ENCODE measurements at places on chromosomes 5 and 9.

DNA sequence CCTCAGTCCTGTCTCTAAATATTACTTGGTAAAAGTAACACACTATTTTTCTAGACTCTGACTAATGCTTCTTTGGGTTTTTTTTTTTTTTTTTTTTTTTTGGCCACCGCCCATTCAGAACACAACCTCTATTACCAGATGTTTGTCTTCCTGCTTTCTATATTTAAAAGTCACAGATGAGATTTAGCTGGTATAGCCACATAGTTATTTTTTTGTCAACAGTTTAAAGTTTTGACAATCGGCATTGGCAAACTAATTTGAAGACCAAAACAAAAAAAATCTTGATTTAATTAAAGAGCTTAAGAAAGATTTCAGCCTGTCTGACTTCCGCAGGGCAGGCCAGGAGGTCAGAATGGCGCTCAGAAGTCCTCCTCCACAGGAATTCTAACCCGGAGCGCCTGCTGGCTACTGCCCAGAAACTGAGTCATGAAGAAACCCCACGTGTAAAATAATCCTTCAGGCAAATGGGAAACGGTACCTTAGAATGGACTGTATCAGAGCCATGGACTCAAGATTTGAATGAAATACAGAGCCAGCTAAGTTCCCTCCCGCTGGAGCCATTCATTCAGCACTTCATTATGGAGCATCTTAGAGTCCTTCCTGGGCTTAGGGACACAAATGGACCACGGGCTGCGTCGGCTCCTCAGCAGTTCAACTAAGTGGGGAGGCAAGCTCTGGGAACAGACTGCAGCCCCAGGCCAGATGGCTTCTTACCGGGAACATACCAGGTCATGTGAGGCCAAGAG lies 55.6 kb downstream of the PTPDC1 start:
- no peak for DNase-seq

GRCh38 chr5:73654171-73654811 lies 28.3 kb downstream of the ARHGEF28 start:
- no peak for DNase-seq

DNA sequence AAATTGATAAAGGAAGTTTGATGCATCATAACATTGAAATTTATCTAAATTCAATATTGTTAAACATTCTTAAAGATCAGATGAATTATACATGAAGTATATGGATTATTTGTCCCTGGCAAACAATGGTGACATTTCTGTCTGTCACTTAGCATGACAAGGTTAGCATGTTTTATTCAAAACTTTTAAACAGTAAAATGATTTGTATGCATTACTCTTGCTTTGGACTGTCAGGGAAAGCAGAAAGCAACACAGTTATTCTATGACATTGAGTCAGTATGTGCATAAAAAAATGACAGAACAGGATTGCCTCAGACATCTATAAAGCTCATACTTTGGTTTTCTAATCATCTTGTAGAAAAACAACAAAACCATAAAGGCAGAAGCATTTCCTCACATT lies 193.7 kb downstream of the IZUMO3 start:
- no peak for DNase-seq

DNA sequence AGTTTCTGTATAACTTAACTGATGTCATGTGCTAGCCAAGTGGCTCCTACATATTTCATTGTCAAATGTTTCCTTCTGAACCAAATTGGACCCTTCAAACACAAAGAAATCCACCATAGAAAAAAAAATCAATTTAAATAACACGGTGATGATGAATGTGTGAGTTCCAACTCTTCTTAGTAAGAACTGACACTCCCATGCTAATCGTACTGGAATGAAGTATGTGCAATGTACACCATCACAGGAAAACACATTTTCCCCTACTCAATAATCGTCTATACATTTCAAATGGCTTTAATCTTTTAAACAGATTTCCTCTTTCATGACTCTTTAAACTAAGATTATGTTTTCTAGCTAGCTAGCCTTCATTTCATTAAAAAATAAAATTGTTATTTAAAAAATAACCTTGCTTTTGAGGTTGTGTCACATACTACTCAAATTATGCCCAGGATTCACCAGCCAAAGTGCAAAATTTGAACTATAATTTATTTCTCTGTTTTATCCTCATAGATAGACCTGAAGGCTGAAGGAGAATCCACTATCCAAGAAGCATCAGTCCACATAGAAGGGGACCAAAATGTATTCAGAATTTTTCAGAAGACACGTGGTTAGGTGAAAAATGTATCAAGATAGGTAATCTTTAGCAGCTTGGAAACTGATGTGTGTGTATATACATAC lies 131.0 kb upstream of the ITGA1 start:
- DNase-seq, result no peak

- no peak for DNase-seq
Measured at GRCh38 chr5:177109810-177110209, 23.1 kb downstream of the FGFR4 start.

GRCh38 chr9:133073086-133074014 lies 11.6 kb downstream of the CEL start:
- no peak for DNase-seq

DNA sequence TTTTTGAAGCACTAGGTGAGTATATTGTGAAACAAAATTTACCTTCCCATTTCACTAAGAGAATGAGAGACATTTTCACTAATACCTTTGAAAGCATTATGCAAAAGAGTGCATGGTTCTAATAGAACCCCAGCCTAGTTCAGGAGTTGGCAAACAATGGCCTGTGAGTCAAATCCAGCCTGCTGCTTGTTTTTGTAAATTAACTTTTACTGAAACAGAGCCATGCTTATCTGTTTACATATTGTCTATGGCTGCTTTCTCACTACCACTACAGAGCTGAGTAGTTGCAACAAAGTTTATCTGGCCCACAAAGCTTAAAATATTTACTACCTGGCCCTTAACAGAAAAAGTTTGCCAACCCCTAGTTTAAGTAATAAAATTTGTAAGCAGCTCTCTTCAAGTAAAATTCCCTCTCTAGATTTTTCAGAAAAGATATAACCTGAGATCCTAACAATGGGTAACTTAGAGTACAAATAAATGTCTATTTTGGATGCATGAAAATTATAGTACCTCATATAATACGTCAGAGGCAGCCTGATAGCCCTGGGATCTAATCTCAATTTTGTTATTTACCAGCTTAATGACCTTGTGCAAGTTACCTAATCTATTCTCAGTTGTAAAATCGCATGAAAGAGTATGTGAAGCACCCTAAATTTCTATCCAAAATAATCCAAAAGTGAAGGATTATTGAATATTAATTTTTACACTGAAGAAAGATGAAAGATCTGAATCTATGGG lies 50.7 kb upstream of the ARL15 start:
- DNase-seq, result no peak

GRCh38 chr9:132037458-132037857 lies 42.2 kb downstream of the MED27 start:
- no peak for DNase-seq

- DNase-seq, result no peak
Measured at GRCh38 chr5:1998348-1998669, 115.6 kb upstream of the IRX4 start.

- peak; percentile 49 for DNase-seq
Measured at GRCh38 chr5:55344392-55344992, 36.7 kb downstream of the MTREX start.

DNA sequence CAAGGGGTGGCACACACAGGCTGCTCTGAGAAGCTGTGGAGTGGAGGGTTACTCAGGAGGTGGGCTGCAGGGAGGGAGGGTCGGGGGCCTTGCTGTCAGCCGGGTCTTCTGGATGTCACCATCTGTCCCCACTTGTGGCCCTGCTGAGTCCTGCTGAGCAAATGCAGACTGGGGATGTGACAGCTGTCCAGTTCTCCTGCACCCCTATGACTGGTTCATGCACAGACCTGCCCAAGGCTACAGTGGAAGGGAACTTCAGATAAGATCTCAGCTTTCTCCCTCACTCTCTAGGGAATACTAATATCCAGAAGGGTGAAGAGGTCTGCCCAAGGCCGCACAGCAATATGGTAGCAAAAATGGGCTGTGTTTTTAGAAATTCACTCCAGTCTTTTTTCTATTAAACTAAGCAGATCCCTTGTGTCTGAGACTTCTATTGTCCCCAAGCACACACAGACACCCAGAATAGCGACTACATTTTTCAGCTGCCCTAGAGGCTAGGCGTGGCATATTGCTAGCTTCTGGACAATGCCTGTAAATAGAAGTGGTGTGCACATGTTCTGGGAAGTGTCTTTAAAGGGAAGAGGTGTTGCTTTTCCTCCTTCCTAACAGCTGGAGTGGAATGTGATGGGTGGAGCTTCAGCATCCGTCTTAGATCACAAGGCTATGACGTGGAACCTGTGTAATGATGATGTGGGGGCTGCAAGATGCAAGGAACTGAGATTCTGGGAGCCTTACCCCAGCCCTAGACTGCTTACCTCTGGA lies 51.1 kb upstream of the TBC1D2 start:
- no peak for DNase-seq

DNA sequence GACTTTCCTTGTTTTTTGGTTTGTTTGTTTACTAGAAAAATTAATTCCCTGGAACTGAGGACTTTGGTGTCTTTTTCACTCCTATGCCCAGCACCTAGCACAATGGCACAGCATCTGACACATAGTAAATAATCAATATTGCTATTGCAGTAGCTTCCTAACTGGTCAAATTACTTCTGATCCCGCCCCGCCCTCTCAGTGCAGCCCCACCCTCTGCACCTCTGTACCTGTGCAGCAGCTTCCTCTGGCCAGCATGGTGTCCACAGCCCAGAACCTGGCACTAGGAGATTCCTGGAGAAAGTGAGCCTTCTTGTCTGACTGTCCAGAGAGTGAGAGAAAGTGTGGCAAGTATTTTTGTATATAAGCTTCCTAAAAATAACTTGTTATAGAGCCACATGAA lies 343.2 kb downstream of the ZNF608 start:
- no peak for DNase-seq

GRCh38 chr5:96256795-96257470 lies 176.1 kb downstream of the PCSK1 start:
- no peak for DNase-seq

- DNase-seq, result no peak
Measured at GRCh38 chr5:13985731-13986418, 41.4 kb upstream of the DNAH5 start.

DNA sequence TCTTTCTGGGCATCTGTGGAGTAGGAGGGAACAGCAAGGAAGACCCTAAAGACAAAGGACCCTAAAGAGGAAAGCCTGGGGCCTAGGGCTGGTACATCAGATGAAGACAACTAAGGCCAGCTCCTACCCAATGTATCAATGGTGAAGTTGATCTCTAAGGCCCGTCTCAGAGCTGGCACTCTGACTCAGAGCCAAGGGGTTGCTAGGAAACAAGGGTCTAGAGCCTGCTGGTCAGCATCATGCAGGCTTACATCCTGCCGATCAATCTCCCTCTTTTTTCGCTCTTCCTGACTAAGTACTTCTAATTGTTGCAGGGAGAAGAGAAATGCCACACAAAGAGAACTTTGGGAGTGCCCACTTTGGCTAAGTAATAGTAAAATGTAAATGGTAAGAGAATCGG lies 26.2 kb downstream of the TRIM32 start:
- DNase-seq, result no peak

- peak; percentile 81 for DNase-seq
Measured at GRCh38 chr5:172806897-172807672, 27.0 kb upstream of the ERGIC1 start.

DNA sequence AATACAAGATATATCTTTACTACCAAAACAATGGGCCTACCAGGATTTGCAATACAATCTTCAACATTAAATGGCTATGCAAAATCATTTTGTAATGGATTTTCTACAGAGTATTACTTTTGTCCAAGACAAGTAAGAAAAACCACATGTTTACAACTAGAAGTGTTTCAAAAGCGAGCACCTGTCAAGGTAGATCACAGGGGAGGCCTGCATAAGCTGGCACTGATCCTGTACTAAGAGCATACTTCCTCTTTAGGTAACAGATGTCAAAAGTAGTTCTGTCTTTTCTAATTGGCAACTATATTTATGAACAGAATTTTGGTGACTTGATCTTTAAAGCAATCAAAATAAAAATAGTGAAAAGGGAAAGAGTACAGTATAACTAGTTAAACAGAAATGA lies 249.0 kb downstream of the MLLT3 start:
- no peak for DNase-seq

GRCh38 chr9:116791326-116791725 lies 104.2 kb downstream of the TRIM32 start:
- no peak for DNase-seq

DNA sequence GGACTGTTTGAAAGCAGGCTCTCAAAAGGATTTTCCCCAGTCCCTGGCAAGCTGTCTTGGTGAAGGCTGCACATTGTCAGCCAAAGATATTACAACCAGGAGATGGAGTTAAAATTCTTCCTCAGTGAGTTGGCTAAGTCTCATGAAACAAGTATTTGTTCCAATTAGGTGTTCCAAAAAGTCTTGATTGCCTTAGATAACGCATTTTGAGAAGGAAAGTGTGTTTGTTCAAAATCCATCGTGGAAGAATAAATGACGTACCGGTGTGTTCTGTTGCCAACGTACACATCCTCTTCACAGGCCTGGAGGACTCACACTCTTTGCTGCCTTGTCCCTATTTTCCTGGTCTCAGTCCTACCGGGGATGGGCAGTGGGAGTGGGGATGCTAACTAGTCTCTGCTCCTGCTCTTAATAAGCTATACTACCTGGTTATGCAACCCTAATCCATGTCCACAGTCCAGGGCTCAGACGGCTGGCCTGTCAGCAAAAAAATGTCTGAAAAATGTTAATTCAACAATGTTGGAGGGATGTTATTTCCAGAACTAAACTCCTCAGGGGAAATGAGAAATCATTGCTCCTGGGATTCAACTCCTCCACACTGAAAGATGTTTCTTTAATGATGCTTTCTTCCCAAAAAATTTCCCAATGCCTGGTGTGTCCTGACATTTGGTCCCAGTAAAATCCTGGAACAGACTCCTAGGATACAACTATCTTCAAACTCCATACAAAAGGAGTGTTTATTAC lies 175.3 kb upstream of the KLF9 start:
- no peak for DNase-seq

DNA sequence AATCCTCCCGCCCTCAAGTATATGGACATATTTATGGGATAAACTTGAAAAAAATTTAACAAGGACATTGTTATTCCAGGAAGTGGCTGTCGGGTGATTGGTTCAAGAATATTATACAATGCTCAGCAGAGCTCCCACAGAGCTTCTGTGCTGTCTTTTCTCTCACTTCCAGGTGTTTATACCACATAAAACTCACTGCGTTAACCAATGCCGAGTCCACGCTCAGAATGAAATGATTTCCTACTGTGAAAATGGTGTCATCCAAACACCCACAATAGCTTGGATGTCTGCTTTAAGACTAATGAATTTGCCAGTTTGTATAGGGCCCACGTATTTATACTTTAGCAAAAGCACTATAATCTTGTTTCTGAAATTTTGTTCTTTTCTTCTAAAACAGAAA lies 368.2 kb downstream of the NDUFS4 start:
- DNase-seq, result no peak

DNA sequence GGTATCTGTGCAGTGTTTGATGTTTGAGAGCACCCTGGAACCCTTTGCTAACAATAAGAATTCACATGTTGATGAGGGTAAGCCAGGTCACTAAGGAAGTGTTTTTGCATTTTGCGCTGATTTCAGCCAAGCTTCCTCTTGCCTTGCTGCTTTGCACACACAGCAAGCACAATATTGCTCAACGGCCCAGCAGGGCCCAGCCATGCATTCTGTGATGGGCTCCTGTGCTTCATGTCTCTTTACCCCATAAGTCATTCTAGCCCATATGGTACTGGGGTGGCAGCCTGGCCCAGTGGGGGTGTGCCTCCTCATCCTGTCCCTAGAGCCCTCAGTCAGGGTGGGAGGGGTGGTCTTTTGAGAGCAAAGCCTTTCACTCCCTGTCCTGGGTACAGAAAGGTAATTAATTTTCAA lies 481.3 kb downstream of the GADD45G start:
- DNase-seq, result no peak

- DNase-seq, result peak; percentile 5
Measured at GRCh38 chr5:175609526-175609925, 48.3 kb upstream of the HRH2 start.

All from stimulated activated CD4-positive, alpha-beta T cell treated with anti-CD3 and anti-CD28 coated beads, TNF-alpha, amount 100 ng/mL, for 24 hours (primary cell).